Epithelial cell of alveolus of lung (primary cell): ENCODE measurements at places on chromosomes 7 and 10. TPM values are rescaled to one million over a fixed set of nuclear protein-coding genes. Genes with fewer than 3 reads are reported as not detected.

Gene SGMS1
- total RNA-seq: 15.5 and 25.3 TPM in 2 replicates

Gene TMEM130
- total RNA-seq: 0.16 and 1.9 TPM in 2 replicates

Gene GRM3
- total RNA-seq: not detected in 2 replicates

Gene PON3
- total RNA-seq: 0.13 TPM in 1 of 2 replicates, not detected in the other

Gene NUTM2E
- total RNA-seq: 0.13 TPM in 1 of 2 replicates, not detected in the other

Gene PDGFA
- 1.5 and 23.4 TPM in 2 replicates for total RNA-seq

Gene ANKRD2
- 2.5 TPM in 1 of 2 replicates, not detected in the other for total RNA-seq

Gene MLXIPL
- total RNA-seq: 2.3 TPM in 1 of 2 replicates, not detected in the other

Gene OR9A2
- not detected in 2 replicates for total RNA-seq

Gene SLC16A9
- 0.91 and 1.7 TPM in 2 replicates for total RNA-seq
